ENCODE measurements at places on chromosomes 2 and 18.

DNA sequence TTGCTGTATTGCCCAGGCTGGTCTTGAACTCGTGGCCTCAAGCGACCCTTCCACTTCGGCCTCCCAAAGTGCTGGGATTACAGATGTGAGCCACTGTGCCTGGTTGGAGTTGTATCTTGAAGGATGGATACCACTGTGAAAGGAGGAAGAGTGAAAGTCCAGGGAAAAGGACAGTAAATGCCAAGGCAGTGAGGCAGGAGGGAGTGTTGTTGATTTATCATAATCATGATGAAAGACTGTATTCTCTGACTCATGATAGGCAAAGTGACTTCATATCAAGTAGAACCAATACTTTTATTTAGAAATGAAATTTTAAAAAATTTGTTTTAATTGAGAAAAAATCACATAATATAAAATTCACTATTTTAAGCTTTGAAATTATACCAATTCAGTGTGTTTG is 162.3 kb downstream of the ARHGAP28 start:
- DNase-seq: no peak

DNA sequence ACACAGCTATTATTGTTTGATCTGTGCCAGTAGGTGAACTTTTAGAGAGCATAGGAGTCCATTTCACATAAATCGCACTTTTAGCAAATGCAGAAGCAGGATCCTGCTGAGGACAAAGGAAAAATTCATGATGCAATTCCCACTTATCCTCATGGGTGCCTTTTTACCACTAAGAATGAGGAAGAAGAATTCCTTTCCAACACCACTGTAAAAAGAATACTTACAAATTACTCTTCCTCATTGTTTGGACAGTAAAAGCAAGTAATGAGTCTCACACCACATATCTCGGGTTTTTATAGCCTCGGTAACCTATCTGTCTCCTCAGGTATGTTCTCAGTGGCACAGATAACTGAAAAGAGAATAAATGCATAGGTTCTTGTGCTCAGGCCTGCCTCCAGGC is 238.5 kb downstream of the MTX2 start:
- no peak for DNase-seq

- DNase-seq: no peak
These were observed at the start of gene ANKMY1 for GRCh38 chr2:240557808-240558207. Gene ANKMY1 (minus strand): TSS chr2:240557988. CDS start chr2:240557335, 653 bp downstream.

- DNase-seq: no peak
These were observed 280.7 kb upstream of the VWC2L start for GRCh38 chr2:214130114-214130513.

GRCh38 chr2:108378851-108379250 is 1.1 kb downstream of the SULT1C4 start:
- no peak for DNase-seq

- DNase-seq: no peak
These were observed 233.3 kb downstream of the MBD2 start for GRCh38 chr18:53991202-53991601.

- no peak for DNase-seq
These were observed 55.3 kb upstream of the CHST9 start for GRCh38 chr18:27240383-27240782.

- no peak for DNase-seq
These were observed 152.1 kb downstream of the PXDN start for GRCh38 chr2:1591978-1592907.

- DNase-seq: no peak
These were observed 2.0 kb downstream of the MAP3K20 start for GRCh38 chr2:173077506-173078177.

GRCh38 chr18:3624935-3625741 is 175.2 kb downstream of the TGIF1 start:
- DNase-seq: no peak

DNA sequence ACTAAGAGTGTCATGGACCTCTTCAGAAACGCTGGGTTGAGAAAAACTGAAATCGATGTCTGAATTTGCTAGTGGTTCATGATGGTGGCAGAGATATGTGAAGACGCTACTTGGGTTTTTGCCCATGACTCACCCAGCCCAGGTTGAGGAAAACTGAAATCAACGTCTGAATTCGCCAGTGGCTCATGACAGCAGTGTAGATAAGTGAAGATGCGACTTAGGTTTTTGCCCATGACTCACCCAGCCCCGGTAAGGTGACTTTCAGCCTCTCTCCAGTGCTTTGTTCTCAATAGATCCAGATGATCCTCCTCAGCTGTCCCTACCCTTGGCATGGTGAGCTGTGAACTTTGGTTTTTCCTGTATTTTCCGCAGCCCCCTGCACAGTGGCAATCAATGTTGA is 105.3 kb upstream of the SIX3 start:
- DNase-seq: no peak

DNA sequence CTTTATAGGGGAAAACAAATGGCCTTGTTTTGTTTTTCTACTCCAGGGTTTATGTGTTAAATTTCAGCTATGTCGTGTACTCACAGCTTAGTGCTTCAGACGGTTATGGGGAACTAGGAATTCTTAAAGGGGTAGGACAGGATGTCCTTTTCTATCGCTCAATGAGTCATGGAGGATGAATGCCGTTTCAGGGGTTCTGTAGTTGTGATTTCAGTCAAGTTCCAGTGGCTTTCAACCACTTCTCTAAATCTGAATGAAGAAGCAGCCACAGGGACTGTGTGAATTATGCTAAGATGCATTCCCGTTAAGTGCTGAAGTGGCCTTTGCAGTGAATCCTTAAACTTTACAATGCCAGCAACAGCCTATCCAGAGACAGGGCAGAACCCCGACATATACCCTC is 1231.7 kb upstream of the ZEB2 start:
- no peak for DNase-seq

DNA sequence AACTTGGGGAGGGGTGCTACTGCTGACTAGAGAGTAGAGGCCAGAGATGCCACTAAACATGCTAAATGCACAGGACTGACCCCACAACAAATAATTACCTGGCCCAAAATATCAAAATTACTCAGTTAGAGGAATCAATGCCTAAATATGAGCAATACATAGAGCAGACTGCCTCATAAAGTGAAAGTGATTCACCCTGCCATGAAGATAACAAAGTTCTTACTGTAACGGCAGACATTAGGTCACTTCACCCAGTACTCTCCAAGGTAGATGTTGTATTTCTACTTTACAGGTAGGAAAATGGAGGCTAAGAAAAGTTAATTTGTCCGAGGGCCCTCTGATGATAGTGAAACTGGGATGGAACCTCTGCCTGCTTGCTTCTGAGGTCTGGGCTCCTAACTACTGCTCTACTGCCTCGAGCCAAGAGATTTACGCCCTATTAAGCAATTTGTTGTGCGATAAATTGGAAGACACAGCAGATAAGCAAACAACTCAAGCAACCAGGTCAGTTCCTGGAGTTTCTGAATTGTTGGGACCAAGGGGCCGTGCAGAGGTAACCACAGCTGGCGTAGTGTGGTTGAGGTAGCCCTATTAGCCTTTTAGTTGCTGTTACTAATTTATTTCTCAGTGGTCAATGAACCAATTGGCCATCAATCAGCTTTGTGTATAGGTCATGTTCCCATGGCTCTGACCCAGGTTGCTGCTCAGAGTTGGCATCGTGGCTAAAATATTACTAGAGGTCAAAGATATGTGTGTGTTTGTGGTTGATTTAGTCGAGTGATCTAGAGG is 4.8 kb downstream of the DHRS9 start:
- DNase-seq: no peak

DNA sequence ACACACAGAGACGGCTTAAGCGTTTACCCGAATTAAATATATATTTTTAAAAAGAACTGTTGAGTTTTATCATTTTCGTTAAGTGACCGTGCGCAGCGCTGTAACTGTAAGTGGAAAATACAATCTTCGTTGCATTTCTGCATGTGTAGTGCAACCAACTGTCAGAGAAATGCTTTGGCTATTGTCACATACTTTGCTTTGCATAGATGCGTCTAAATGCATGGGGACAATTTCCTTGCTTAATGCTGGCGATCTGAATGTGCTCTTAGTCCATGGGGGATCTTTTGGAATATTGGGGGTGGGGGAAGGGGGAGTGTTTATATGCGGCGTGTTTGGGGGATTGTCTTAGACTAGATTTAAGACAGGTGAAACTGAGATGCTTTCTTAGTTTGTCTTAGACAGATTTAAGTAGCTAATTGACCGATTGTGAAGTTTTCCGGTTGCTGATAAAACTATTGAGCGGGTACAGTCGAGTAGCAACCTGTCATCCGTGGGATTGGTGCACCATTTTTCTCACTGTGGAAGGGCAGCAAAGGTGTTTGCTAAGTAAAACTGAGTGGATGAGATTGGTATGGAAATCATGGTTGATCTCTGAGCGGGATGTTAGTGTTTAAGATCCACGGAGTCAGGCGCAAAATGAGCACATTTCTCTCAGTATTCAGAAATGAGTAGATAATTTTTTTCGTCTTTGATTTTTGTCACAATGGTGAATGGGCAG is 476 bp downstream of the VSNL1 start:
- no peak for DNase-seq

DNA sequence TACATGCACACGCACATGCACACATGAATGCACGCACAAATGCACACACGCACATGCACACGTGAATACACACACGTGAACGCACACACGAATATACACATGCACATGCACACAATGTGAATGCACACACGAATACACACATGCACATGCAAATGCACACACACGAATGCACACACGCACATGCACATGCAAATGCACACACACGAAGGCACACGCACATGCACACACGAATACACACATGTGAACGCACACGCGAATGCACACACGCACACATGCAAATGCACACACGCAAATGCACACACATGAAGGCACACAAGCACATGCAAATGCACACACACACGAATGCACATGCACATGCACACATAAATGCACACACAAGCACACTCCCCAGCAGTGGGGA is 68.6 kb upstream of the GPC1 start:
- no peak for DNase-seq

DNA sequence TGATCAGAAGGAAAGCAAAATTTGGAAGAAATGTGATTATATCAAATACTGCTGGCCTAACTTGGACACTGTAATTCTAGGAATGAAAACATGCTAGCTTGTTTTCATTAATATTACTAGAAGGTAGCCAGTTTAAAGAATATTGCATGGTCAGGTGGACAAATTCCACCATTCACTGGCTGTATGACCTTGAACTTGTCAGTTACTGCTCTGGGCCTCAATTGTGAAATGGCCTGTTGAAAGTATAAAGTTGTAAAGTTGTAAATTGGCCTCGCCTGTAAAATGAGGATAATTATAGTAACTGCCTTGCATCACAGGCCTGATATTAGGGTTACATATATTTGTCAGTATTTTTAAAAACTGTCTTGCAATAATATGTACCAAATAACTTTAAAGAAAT is 398.4 kb upstream of the CHST9 start:
- DNase-seq: no peak

GRCh38 chr2:85549826-85550225 is 10.9 kb downstream of the MAT2A start:
- DNase-seq: no peak

DNA sequence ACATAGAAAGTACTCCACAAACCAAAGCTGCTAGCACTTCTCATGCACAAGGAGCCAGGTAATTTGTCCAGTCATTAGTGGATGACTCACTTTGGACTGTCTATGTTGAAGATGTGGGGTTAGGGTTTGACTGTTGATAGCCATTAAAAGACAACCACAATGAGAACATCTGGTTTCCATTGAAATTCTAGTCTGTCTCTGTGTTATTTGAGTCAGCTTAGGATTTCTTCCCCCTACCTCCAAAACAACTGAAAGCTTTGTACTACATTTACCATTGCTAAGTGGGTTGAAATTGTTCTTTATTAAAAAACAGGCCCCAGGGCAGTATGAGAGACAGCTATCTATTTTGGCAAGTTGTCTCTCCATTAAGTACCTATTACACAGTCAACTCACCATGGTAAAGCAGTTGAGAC is 50.2 kb upstream of the ANKRD44 start:
- DNase-seq: no peak

- no peak for DNase-seq
These were observed at the start of gene ERICH2 for GRCh38 chr2:170770008-170770605. Gene ERICH2 (plus strand): TSS chr2:170770378. CDS start chr2:170770682, 304 bp downstream.

DNA sequence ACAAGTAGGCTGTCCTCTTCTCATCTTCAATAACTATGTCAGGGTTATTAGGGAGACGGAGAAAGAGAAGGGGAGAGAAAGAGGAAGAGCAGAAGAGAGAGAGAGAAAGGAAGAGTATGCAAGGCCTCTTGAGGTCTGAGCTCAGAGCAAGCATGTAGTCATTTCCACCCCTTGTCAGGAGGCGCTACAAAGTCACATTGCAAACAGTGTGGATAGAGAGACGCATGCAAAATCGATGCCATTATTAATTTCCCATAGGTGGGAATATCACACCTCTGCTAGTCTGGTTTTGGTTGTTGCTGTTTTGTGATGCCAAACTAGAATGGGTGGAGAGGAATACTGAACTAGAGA is 24.2 kb upstream of the SERPINE2 start:
- DNase-seq: no peak

DNA sequence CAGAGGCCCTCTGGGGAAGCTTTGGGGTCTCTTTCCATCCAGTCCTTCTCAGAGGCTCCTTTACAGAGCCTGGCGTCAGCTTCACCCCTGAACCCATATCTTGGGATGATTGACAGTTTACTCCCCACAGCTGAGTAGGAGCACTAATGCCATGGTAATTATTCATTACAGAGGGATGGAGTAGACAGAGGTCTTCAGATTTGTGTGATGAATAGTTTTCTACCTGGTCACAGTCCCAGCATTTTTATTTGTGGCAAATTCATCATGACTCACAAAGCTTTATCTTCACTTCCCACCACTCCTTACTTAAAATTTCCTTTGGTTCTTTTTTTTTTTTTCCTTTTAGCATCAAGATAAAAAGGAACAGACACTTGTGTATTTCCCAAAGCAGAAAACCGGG is 104.2 kb downstream of the CCDC85A start:
- no peak for DNase-seq

- DNase-seq: no peak
These were observed 19.9 kb upstream of the CAB39 start for GRCh38 chr2:230692760-230693159.

DNA sequence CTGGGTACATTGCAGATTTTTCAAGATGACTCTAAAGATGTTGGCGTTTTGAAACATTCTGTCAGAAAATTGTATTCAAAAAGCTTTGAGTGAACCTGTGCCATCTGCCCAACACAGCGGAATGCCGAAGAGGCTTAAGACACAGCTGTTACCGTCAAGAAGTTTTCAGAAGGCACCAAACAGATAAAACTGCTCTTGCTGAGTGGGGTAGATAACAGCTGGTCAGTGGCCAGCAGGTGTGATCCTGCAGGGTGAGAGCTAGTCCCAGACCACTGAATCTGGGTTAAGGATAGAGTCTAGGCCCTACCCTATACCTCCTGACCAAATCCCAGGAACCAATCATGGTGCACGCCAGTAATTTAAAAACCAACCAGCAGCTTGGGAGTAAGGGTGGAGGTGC is 60.5 kb upstream of the B3GNT7 start:
- no peak for DNase-seq

All from NCI-H1417 treated with DMSO at 0.1 percent for 48 hours (cell line).